ENCODE measurements at places on chromosomes 7 and 10. TPM values are rescaled to one million over a fixed set of nuclear protein-coding genes. Genes with fewer than 3 reads are reported as not detected.

DNA sequence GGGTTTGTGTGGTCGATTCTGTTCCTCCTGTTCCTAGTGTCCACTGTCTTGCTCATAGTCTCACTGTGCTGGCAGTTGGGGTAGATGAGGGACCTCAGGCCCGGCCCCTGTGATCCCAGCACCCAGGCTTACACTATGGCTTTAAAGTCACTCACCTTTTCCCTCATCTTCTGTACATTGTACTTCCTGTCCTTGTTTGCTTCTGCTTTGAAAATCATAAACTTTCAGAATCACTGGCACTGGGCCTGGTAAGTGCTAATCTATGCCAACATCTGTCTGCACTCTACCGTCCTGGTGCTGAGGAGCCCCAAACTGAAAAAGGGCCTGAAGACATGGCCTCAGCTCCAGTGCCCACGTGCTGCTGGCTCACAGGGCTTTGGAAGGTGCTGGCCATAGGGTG is 5.7 kb upstream of the TAS2R60 start:
- DNase-seq: no peak

GRCh38 chr10:71131508-71132088 is 80.8 kb upstream of the UNC5B start:
- no peak for DNase-seq

Gene GIMAP1
- 42.1 TPM for total RNA-seq

Gene SEC24C
- 96.7 TPM for total RNA-seq
